Heart right ventricle (tissue), 16 donors: ENCODE measurements at places on chromosomes 3 and 15. TPM values are rescaled to one million over a fixed set of nuclear protein-coding genes. Genes with fewer than 3 reads are reported as not detected.

The ROBO1 gene
- 6.3 TPM for total RNA-seq

The FGF12 gene
- total RNA-seq = 219 TPM

The ZBTB11 gene
- 9.1 TPM for total RNA-seq

The SV2B gene
- 15.7 TPM for total RNA-seq

The DPPA4 gene
- total RNA-seq = not detected

The SLC28A1 gene
- total RNA-seq = 0.27 TPM

DNA sequence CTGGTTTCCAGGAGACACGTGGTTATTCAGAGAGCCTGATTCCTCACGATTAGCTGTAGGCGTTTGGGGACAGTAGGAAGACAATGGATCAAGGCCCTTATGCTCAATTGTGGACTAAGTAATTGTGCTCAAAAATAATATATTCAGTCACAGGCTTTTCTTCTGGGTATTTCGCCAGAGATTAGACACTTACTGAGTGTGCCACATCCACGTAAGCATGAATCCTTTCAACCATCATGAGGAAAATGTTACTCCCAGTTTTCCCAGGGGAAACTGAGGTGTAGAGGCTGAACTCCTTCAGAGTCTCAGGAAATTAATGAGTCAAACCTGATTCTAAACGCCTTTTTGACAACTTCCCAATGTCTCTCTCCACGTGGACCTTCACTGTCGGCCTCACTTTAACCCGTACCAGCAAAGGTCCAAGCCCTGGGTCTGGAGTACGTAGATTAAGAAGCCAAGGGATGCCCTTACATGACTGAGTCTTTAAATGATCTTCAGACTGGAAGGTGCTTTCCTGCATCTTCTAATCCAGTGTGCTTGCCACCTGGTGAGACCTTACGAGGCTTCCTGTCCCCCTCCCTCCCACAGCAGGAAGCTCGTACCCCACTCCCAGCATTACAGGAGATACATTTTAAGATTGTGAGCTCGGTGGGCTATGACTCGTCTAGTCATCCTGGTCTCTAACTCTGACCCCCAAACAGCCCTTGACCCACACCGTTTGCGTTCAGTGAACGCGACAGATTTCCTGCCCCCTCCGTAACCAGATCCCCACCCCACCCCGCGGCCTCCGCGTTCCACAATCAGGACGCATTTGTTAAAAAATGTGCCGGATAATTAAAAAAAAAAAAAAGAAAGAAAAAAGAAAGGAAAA, 1.7 kb downstream of the PKM start:
- peaks cover 7% of the 10 kb centered on the region for H3K36me3 ChIP-seq
- no peaks in the 10 kb centered on the region for H3K27me3 ChIP-seq
- peak overlapping the region; percentile 98 for H3K4me3 ChIP-seq
- no peak for DNase-seq
- peaks cover 20% of the 10 kb centered on the region for H3K4me1 ChIP-seq

DNA sequence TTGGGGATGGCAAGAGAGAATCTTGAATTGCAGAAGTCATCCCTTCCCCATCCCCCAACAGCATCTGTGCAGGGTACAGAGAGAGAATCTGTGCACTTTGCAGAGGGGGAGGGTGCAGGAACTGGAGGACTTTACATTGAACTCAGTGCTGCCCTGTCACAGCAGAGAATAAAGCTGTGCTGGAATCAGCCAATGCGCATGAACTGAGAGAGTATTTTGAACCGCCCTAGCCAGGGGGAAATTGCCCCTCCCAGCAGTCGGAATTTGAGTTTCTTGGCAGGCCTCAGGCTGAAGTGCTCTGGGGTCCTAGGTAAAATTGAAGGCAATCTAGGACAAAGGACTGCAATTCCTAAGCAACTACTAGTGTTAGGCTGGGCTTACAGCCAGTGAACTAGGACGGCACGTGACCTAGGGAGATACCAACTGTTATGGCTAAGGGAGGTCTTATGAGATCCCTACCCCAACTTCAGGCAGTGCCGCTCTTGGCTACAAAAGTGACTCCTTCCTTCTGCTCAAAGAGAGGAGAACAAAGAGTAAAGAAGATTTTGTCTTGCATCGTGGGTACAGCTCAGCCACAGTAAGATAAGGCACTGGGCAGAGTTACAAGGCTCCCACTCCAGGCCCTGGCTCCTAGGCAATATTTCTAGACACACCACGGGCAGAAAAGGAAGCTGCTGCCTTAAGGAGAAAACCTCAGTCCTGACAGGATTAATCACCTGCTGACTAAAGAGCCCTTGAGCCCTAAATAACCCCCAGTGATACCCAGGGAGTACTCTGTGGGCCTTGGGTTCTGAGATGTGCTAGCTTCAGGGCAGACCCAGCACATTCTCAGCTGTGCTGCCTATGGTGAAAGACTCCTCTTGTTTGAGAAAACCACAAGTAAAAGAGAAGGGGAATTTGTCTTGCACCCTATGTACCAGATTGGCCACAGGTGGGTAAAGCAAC, 300.5 kb upstream of the ALCAM start:
- H3K27me3 ChIP-seq = no peaks in the 10 kb centered on the region
- H3K4me3 ChIP-seq = no peak overlapping the region

- no peak for DNase-seq
- no peaks in the 10 kb centered on the region for H3K4me1 ChIP-seq
- no peaks in the 10 kb centered on the region for H3K27me3 ChIP-seq
- H3K36me3 ChIP-seq = no peaks in the 10 kb centered on the region
- no peak overlapping the region for H3K27ac ChIP-seq
Measured at GRCh38 chr15:73650416-73651126, 17.4 kb upstream of the NPTN start.

- no peak overlapping the region for H3K4me3 ChIP-seq
- H3K36me3 ChIP-seq = no peaks in the 10 kb centered on the region
- no peak for DNase-seq
- H3K4me1 ChIP-seq = no peaks in the 10 kb centered on the region
Measured at GRCh38 chr15:67329984-67330733, 75.6 kb downstream of the IQCH start.

- peaks cover 15% of the 10 kb centered on the region for H3K27me3 ChIP-seq
- no peak overlapping the region for H3K4me3 ChIP-seq
- H3K36me3 ChIP-seq = no peaks in the 10 kb centered on the region
- DNase-seq = no peak
- no peak overlapping the region for H3K27ac ChIP-seq
- H3K4me1 ChIP-seq = no peaks in the 10 kb centered on the region
Measured at GRCh38 chr15:69756440-69756839, 303.8 kb downstream of the RPLP1 start.

- H3K36me3 ChIP-seq = no peaks in the 10 kb centered on the region
- no peaks in the 10 kb centered on the region for H3K27me3 ChIP-seq
- peaks cover 2% of the 10 kb centered on the region for H3K4me1 ChIP-seq
Measured at GRCh38 chr3:42843713-42844411, 31.8 kb downstream of the CYP8B1 start.

- H3K4me3 ChIP-seq = no peak overlapping the region
- H3K36me3 ChIP-seq = no peaks in the 10 kb centered on the region
- H3K4me1 ChIP-seq = no peaks in the 10 kb centered on the region
- DNase-seq = no peak
Measured at GRCh38 chr15:90799639-90800170, 68.7 kb upstream of the FURIN start.

DNA sequence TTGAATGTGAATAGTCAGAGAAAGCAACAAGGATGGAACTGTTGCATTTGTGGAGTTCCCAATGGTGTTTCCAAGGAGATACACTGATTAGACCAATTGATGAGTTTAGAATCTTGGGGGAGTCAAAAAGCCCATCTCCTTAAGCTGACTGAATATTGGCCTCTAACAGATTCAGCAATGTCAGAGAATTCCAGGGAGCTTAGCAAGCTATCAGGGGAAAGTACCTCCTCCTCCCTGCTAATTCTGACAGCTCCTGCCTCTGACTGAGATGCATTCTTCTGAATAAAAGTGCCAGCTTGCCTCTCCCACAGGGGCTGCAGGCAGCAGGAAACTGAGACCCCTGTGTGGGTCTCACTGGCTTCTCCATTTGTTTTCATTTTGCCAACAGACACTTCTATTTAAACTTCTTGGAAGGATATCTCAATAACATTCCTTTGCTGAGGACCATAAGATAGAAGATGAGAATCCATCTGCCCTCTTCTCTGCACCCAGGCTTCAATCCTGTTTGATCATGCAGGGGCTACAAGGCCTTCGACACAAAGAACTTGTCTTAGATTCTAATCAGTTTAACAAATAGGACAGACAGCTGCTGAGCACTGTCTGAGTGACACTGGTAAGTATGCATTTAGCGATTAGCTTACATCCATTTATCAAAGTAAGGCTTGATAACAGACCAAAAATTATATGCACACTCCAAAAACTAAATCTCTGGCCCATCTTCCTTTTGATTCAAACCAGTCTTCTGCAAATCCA, 1080.8 kb downstream of the TUSC7 start:
- H3K27me3 ChIP-seq = no peaks in the 10 kb centered on the region
- no peak for DNase-seq
- H3K36me3 ChIP-seq = no peaks in the 10 kb centered on the region
- H3K4me1 ChIP-seq = no peaks in the 10 kb centered on the region

DNA sequence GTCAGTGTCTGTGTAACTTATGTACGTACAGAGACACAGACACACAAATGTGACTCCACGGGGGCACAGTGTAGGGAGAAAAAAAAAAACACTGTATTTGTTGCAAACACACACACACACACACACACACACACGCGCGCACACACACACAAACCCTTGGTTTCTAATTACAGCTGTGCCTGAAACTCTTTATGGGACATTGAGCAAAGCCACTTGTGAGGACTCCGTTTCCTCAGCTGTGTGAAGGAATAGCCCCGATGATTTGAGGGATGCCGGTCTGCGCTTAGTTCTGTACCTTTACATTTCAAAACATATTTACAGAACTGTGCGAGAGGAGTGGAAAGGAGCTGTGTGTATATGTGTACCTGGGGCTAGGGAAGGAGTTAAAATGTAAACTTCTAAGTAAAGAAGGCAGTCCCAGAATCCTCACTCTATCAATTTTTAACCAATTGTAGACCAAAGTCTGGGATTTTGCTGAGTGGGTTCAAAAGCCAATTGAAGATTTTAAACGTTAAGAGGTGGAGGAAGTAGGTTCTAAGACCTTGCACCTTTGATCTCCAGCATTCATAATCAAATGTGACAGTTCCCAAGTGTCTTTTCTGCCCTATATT, 5.3 kb upstream of the BCL6 start:
- H3K4me3 ChIP-seq = peak overlapping the region; percentile 40
- H3K36me3 ChIP-seq = no peaks in the 10 kb centered on the region
- no peaks in the 10 kb centered on the region for H3K27me3 ChIP-seq
- H3K4me1 ChIP-seq = peaks cover 5% of the 10 kb centered on the region
- no peak for DNase-seq

- peak overlapping the region; percentile 92 for H3K4me3 ChIP-seq
- no peaks in the 10 kb centered on the region for H3K27me3 ChIP-seq
- H3K27ac ChIP-seq = peak overlapping the region; percentile 78
- DNase-seq = no peak
- peaks cover 31% of the 10 kb centered on the region for H3K36me3 ChIP-seq
Measured at GRCh38 chr15:64163659-64164362, 989 bp upstream of the PPIB start.

- H3K4me1 ChIP-seq = peaks cover 41% of the 10 kb centered on the region
- DNase-seq = no peak
- no peak overlapping the region for H3K27ac ChIP-seq
- no peaks in the 10 kb centered on the region for H3K36me3 ChIP-seq
- no peak overlapping the region for H3K4me3 ChIP-seq
- no peaks in the 10 kb centered on the region for H3K27me3 ChIP-seq
Measured at GRCh38 chr3:141087076-141087777, 36.1 kb downstream of the SPSB4 start.
